ENCODE measurements at places on chromosomes 12 and 14.
A peak's percentile ranks its signal among the peaks of the same experiment; 100 is the strongest.

DNA sequence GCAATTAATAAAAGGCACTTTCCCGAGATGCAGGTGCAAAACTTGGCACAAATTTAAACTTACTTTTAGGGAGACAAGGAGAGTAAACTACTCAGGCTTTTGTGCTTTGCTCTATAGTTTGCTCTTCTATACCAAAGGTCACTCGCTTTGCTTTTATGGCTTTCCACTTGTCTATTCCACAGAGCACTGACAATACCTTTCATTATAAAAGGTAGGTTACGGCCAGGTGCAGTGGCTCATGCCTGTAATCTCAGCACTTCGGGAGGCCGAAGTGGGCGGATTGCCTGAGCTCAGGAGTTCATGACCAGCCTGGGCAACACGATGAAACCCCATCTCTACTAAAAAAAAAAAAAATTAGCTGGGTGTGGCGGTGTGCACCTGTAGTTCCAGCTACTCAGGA lies 32.9 kb downstream of the ALKBH1 start:
- DNase-seq: no peak

- no peak for DNase-seq
These were observed 301.1 kb downstream of the ZFP36L1 start for GRCh38 chr14:68491793-68492192.

- DNase-seq: no peak
These were observed 427.6 kb downstream of the IPO8 start for GRCh38 chr12:30268041-30268440.

GRCh38 chr14:64196056-64196455 lies 98.1 kb downstream of the ESR2 start:
- DNase-seq: no peak

DNA sequence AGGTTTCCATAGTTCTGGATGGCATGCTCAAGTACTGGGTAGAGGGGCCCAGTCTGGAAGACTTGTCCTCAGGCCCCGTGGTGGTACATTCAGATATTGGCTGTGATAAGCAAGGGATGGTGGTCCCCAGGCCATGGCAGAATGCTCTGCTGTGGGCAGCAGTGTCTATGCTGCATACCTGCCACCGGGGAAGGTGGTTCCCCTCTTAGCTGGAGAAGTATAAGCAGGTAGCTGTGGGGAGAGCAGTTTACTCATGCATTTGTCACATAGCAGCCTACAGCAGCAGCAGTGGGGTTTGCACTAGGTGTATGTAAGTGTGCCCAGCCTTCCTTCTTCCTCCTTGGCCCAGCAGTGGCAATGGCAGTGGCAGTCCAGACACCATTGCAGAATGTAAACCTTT lies 69.3 kb upstream of the ADAMTS20 start:
- peak; percentile 17 for DNase-seq

- DNase-seq: no peak
These were observed 17.3 kb upstream of the TMPRSS12 start for GRCh38 chr12:50825372-50825838.

DNA sequence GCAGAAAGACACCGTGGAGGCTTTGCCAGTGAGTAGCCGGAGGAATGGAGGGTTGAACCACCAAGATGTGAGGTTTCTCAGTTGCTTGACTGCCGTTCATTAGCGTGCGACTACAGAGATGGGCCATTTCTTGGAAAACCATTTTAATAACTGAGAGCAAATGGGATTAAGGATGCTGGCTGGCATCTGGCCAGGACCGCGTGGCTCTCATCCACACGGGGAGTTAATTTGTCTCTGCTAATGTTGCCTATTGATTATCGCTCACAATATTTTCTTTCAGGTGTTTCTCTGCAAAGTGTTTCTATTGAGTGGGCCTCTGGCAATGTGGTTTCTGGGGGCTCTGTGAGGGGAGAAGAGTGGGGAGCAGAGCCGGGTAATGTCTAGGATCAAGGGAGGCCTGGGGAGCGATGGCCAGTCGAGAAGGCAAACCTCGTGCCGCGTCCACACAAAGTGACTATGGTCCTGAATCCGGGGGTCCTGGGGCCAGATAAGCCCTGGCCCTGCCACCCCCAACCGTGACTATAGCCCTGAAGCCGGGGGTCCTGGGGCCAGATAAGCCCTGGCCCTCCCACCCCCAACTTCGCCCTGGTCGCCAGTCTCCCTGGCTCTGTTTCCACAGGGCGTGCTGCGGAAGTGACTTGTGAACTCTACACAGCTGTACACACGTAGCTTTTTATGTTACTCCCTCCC lies 110.6 kb downstream of the PRMT8 start:
- no peak for DNase-seq
